Stimulated activated CD8-positive, alpha-beta memory T cell treated with anti-CD3 and anti-CD28 coated beads, Interleukin-12 subunit alpha, Interleukin-12 subunit beta, amount 100 ng/mL, for 4 hours (primary cell): ENCODE measurements at places on chromosomes 16 and 17.

- DNase-seq: no peak
Observed at GRCh38 chr17:27657620-27658019, 26.6 kb downstream of the LGALS9 start.

GRCh38 chr16:67563708-67564468 lies 1.6 kb downstream of the CTCF start:
- no peak for DNase-seq

DNA sequence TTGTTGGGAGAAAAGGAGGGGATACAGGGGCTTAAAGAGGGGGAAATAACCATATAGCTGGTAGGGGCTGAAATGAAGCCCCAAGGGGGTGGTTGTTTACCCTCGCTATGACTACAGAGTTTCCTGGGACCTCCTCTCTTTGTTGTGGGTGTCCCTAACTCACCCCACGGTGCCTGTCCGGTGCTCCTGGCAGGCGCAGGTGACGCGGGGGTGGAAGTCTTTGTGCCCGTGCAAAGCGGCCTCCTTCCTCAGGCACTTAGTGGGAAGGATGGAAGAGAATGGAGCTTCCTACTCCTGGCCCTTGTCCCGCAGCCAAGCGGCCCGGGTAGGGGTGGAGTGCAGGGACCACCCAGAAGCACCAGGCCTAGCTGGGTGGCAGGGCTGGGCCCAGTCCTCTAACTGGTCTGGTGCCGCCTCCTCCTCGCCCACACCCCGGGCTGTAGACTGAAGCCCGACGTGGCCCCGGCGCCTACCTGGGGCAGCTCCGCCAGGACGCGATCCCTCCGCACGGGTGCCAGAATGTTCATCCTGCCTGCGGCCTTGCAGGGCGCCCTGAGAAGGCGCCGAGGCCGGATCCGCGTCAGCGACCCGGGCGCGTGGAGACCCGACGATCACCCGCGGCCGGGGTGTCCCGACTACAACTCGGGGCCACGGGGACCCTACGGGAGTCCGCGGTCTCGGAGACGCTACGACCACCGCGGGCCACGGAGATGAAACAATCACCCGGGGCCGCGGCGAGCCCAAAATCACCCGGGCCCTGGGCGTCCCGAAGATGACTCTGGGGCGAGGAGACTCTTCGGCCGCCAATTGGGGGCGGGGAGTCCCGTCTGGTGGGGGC lies 709 bp downstream of the RAB34 start:
- DNase-seq: no peak

GRCh38 chr16:720447-720989 lies 428 bp upstream of the ANTKMT start:
- DNase-seq: no peak

GRCh38 chr17:42536372-42537155 lies 523 bp downstream of the NAGLU start:
- peak; percentile 55 for DNase-seq

- no peak for DNase-seq
Observed at GRCh38 chr17:80388175-80388574, 26.8 kb upstream of the ENDOV start.

- DNase-seq: peak; percentile 89
Observed at GRCh38 chr17:81666342-81667191, at the start of the genes CCDC137 and OXLD1. Gene CCDC137 (plus strand): TSS chr17:81666737. CDS start chr17:81666767, 30 bp downstream. Gene OXLD1 (minus strand): TSS chr17:81666605. CDS start chr17:81666577, 28 bp downstream.

- no peak for DNase-seq
Observed at GRCh38 chr17:74922694-74923537, at the start of gene USH1G. Gene USH1G (minus strand): TSS chr17:74923255. CDS start chr17:74923073, 182 bp downstream.

GRCh38 chr16:87602821-87603683 lies 744 bp downstream of the JPH3 start:
- no peak for DNase-seq

- no peak for DNase-seq
Observed at GRCh38 chr17:79606487-79607281, 4.2 kb downstream of the RBFOX3 start.

DNA sequence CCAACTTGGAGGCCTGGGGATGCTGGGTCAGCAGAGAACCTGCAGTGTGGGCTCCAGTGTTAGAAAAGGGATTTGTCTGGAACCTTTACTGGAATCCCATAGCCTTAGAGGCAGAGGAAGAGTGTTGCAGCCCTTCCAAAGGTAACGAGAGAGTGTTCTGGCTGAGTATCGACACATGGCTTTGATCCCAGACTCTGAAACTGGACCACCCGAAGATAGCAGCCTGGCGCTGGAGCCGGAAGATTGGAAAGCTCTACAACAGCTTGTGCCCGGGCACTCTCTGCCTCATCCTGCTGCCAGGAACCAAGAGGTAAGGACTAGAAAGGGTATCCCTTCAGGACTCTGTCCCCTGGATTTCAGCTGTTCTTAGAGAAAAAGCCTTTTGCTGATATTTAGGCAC lies 39.7 kb downstream of the REXO5 start:
- no peak for DNase-seq

DNA sequence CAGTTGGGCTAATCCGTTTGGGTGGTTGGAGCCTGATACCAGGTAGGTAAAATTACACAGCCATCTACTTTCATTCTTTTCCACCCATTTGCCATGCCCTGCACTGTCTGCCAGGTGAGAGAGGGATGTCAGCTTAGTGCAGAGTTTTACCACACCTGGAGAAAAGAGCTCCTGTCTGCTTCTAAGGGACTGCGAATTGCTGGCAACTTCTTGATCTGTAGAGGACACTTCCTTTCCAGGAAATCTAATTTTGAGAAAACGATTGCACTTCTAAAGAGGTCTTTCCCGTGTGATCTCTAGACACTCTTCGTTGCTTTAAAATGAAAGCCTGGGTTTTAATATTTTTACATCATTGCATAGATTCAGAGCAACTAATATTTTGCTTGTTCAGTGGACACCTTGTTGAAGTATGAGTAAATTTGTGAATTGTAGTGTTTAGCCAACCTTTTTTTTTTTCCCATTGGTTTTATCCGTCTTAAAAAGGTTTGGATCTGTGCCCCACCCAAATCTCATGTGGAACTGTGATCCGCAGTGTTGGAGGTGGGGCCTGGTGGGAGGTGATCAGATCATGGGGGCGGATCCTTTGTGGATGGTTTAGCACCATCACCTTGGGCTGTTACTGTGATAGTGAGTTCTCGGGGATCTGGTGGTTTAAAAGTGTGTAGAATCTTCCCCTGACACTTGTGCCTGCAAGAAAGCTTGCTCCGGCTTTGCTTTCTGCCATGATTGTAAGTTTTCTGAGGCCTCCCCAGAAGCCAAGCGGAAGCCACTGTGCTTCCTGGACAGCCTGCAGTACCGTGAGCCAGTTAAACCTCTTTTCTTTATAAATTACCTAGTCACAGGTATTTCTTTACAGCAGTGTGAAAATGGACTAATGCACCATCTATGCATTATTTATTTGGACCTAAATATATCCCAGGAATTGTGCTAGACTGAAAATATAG lies 104.6 kb downstream of the PRKCA start:
- no peak for DNase-seq

- DNase-seq: no peak
Observed at GRCh38 chr17:70855401-70856054, 686.2 kb downstream of the KCNJ2 start.

- no peak for DNase-seq
Observed at GRCh38 chr17:66569572-66569971, 265.3 kb upstream of the CACNG5 start.
